ENCODE measurements at places on chromosomes 6 and 20. TPM values are rescaled to one million over a fixed set of nuclear protein-coding genes. Genes with fewer than 3 reads are reported as not detected.

The ZSCAN23 gene
- 2.5 TPM for total RNA-seq

The LST1 gene
- total RNA-seq = 24.6 TPM

The ADTRP gene
- total RNA-seq = 62.4 TPM

The DCBLD1 gene
- 2.9 TPM for total RNA-seq

The POPDC3 gene
- total RNA-seq = not detected

Measured in activated T-cell treated with anti-CD3 and anti-CD28 coated beads, Interleukin-2, amount 50 U/mL, for 72 hours (primary cell).